ENCODE measurements at places on chromosomes 3 and 15.
A peak's percentile ranks its signal among the peaks of the same experiment; 100 is the strongest.

DNA sequence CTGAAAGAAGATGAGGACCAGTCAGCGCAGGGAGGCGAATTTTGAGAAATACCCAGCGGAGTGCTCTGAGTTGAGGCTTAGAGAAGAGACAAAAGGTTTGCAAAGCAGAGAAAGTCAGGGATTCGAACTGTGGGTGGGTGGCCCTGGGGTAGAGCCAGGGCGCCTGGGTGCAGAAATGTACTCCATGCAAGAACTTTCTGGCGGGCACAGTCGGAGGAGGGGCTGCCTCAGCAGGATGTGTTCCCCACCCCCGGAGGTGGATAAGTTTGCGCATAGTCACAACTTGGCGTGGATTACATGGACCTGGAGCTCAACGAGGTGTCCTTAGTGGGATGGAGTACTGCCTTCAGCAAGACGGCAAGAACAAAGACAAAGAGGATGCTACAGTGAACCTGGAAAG lies 117.3 kb upstream of the ALDH1A3 start:
- DNase-seq: no peak

DNA sequence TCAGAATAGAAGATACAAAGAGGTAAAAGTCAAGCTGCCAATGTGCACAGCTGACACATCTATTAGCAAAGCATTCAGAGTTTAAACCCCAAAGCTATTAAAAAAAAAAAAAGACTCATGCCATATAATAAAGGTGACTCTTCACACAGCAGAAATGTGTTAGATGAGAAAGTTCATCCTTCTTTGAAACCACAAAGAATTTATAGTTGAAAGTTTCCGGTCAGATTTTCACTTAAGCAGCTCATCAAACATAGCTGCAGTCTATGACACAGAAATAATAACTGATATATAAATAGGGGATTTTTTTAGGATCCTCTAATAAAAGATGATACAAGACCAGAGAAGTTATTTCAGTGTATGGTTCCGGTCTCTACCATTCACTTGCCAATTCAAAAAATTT lies 76.6 kb downstream of the WWTR1 start:
- no peak for DNase-seq

- DNase-seq: no peak
Observed at GRCh38 chr15:95864467-95864886, 466.0 kb upstream of the NR2F2 start.

DNA sequence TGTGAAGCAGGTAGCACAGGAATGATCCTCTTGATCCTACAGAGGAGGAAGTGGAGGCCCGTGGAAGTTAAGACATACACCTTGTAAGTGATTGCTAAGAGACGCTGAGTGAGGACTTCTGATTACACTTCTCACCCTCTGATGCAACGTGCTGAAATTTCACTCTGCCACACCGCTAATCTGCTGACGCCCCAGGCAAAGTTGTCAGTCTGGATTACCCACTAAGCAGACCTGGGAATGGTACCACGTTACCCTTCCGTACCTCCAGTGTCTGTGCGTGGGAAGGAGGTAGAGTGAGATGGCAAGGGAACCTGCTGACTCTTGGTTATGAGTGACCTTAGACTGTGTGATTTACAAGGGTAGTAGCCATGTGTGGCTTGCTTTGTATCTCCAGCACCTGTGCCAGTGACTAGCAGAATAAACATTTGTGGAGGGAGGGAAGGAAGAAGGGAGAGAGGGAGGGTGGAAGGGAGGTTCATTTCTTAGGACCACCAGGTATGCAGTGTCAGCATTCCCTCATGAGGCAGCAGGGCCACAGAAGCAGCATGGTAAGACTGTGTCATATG lies 115.0 kb downstream of the ALDH1A2 start:
- no peak for DNase-seq

DNA sequence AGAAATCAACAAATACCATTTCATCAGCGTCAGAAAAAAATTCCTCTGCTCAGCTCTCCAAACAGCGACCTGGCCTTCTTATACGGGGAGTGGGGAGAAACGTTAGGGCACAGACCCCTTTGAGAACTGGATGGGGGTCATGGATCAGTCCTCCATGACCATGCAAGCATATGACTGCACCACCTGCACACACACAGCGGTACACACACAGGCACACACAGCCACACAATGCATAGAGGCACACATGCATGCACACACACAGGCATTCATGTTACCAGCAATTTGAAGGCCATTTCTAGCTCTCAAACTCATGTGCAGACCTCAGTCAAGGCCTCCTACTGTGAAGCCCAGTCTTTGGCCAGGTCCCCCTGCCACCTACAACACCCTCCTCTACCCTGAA lies 50.2 kb downstream of the SLC41A3 start:
- no peak for DNase-seq

DNA sequence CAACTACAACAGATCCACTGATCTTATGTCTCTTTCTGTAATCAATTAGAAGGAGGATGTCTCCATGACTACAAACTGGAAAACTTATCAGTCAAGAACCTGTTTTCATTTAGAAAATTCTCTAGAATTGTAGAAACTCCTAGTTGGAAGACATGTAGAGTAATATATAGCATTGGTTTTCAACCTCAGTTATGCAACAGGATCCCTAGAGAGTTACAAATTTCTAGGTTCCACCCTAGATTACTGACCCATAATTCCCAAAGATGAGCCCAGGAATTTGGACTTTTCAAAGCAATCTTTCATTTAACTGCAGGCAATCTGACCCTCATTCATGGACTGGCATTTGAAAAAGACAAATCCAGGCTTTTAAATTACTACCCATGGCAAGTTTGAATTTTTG lies 116.9 kb upstream of the RAP2B start:
- no peak for DNase-seq

GRCh38 chr3:8488411-8488810 lies 13.2 kb upstream of the LMCD1 start:
- no peak for DNase-seq

DNA sequence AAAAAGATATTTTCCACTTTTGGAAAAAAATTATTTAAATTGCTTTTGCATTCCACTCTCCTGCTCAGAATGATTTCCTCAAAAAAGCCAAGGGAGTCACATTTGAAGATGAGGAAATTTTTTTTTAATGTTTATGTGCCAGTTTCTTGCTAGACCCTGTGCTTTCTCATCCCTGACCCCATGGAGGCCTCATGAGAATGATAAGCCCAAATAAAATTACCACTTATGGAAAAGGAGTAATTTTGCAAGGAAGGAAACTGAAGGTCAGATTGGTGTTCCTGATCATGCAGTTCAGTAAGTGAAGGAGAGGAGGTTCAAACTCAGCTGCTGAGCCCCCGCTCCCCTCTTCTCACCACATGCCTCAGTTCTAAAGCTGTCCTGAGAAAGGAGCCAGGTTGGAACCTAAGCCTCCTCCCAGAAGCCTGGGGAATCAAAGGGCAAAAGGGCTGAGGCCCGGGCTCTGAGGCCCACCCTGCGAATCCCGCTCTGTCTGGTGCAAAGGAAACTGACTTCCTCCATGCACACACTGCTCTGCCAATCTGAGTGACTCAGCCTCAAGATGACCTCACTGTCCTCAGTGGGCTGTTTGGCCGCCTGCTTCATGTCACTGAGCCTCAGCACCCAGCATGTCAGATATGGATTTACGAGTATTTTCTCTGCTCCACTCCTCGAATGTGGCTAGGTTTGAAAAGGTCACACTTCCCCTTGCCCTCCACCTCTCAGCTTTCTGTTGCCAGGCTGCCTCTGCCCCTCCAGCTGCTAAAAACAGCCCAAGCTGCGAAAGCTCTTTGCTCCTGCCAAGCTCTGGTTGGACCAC lies 56.9 kb upstream of the FLNB start:
- DNase-seq: no peak

DNA sequence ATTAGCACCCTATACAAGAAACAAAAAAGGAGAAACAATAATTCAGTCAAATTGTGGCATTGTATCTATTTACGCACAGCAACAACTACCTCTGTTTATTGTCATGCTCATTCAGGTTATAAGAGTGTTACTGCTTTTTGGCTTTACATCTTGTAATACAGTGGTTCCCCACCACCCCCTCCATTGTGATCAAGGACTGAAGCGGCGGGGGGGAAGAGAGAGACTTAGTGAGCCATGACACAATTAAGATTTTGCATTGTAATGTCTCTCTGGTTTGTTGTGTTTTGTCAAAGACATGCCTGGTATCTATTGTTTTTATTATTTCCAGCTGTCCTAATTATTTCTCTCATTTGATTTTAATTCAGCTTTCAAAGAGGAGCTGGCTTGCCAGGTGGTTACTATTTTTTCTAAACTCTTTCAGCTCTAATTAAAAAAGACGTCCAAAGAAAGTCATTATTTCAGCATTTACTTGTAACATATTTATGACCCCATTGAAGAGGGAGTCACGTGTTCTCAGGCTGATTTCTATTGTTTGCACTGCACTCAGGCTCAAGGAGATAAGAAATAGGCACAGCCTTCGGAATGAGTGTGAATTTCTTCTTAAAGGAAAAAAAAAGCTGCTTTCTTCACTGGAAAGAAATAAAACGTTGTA lies 234.4 kb upstream of the TBL1XR1 start:
- no peak for DNase-seq

DNA sequence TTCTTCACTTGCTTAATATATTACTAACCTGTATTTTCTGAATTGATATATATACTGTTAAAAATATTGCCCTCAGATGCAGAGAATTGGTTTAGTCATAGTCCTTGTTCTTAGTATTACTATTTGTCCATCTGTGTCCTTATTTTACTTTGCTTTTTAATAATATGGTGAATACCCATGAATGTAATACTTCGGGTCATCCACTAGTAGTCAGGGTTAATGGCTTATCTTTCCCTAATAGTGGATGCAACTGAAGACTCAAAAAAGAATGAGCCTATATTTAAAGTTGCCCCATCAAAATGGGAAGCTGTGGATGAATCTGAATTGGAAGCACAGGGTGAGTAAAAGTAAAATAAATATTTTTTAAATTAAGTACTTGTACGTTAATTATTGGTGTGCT lies 36.5 kb downstream of the U2SURP start:
- no peak for DNase-seq

DNA sequence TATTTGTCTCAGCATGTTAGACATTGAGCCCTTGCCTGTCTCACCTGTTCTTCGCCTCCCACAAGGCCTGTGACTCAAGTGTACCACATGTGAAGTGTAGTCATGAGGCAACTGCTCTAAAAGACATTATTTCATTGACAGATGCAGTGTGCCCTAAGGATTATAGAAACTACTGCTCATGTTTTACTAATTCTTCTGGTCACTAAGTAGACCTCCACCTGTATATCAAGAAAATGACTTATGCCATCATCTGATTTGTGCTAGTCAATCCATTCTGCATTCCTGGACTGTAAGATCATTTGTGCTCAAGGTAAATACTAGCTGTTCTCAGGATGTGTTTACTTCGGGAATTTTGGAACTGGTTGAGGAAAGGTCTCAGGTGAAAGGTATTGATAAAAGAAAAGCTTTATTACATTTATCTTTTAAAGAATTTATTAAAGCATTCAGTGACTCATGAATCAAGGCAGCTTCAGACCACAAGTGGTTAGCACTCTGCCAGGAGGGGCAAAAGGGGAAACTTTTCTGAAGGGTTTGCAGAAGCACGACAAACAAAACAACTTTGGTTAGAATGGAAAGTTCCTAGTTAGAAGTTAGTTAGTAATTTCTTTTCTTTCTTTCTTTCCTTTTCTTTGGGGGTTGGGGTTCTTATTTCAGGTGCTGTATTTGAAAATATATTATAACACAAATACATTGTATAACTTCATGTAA lies 465.3 kb upstream of the CBLB start:
- DNase-seq: peak; percentile 89

- DNase-seq: peak; percentile 69
Observed at GRCh38 chr15:62940755-62941361, 101.7 kb upstream of the TPM1 start.

GRCh38 chr3:145550522-145550921 lies 610.5 kb downstream of the PLOD2 start:
- DNase-seq: no peak

GRCh38 chr3:145118303-145118702 lies 1042.7 kb downstream of the PLOD2 start:
- no peak for DNase-seq

DNA sequence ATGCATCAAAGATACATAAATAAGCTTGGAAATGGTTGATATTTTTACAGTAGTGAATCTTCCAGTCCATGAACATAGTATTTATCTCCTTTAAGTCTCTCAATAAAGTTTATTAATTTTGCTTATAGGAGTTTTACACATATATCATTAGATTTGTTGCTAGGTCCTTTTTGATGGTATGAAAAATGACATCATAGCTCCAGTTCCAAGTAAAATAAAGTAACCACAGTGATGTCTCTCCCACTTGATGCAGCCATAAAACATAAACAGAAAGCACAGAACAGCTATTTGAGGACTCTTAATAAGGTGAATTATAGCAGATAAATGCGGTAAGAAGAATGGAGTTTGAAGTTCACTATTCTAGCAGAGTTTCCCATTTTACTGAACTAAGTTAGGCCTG lies 20.8 kb downstream of the DMXL2 start:
- DNase-seq: no peak

DNA sequence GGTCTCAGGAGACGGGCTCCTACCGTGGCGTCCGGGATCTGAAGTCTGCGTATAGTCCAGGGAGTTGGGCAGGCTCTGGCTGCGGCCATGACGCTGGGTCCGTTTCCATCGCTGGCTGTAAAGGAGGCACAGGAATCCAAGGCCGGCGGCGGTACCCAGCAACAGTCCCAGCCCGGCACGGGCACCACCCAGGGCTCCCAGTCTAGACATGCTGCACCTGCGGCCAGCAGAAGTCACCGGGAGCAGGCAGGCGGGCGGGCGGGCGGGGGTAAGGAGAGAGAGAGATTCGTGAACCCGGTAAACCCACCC lies 526 bp downstream of the RMDN3 start:
- DNase-seq: no peak

- peak; percentile 12 for DNase-seq
Observed at GRCh38 chr3:179760944-179761343, 108.1 kb downstream of the USP13 start.

- no peak for DNase-seq
Observed at GRCh38 chr3:71074423-71074822, 509.1 kb downstream of the FOXP1 start.

DNA sequence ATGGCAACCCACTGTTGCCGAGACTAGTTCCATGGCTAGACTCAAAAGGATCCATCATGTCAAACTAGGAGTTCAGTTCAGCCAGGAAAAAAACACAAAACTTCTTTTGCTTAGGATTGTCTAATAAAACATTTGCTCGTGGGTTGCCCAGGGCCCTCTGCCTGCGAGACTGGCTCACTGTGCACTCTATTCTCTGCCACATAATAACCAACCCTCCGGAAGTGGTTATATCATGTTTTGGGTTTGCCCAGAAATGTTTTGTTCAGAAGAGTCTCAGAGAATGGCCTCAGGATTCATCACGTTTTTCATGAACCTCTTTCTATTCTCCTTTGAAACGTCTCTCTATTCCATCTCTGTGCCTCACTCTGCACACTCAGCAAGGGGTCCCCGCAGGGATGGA lies 216.1 kb downstream of the SV2B start:
- DNase-seq: no peak

- peak; percentile 98 for DNase-seq
Observed at GRCh38 chr3:111739311-111739911, 119.7 kb upstream of the PHLDB2 start.

DNA sequence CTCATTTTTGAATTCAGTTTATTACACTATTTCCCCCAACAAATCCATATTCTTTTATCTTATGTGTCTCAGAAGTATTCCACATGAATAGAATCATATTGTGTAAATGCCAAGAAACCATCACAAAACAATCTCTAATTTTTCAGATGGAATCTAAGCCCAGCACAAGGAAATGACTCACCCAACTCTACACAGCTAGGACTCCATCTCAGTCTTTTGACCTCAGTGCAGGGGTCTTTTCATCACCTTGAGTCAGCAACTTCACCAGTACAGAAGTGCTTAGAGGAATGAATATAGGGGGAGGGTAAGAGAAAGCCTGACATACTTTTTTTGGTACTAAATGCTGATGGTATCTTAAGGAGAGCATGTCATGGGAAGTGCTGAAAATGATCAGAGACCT lies 169.3 kb upstream of the LRRN1 start:
- DNase-seq: no peak
